ENCODE measurements at places on chromosomes 13 and 19. TPM values are rescaled to one million over a fixed set of nuclear protein-coding genes. Genes with fewer than 3 reads are reported as not detected.

PSG11 gene
- total RNA-seq, result not detected

KCNC3 gene
- 3.4 TPM for total RNA-seq

ZNF814 gene
- total RNA-seq, result 20.9 TPM

HOOK2 gene
- total RNA-seq, result 13.9 TPM

SOX1 gene
- total RNA-seq, result not detected

All from activated CD4-positive, alpha-beta T cell treated with anti-CD3 and anti-CD28 coated beads, Interleukin-2, amount 10 ng/mL, durations not matched to agents 7 days and 5 days (primary cell).